ENCODE measurements at places on chromosomes 1 and 21. TPM values are rescaled to one million over a fixed set of nuclear protein-coding genes. Genes with fewer than 3 reads are reported as not detected.

The NR1I3 gene
- not detected for total RNA-seq

The NTMT2 gene
- not detected for total RNA-seq

The FMO5 gene
- total RNA-seq, result 6.0 TPM

The CA14 gene
- total RNA-seq, result not detected

The ADORA3 gene
- total RNA-seq, result not detected

The BRINP3 gene
- not detected for total RNA-seq

The ASAP3 gene
- total RNA-seq, result 0.25 TPM
